ENCODE measurements at places on chromosomes 2 and 18.
A peak's percentile ranks its signal among the peaks of the same experiment; 100 is the strongest.

DNA sequence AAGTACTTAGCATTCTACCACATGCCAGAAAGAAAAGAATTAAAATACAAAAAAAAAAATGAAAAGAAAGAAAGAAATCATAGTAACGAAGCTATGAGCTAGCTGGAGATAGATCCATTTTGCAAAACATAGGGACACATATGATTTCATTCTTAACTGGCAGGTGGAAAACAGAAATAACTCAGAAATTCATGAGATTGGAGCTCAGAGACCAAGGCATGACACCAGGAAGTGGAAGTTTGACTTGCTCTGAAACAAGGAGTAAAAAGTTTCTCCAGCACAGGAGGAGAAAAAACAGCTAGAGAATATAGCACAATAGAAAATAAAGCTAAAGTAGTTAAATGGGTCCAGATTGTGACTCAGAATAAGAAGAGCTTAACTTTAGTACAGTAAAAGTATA, 278.1 kb downstream of the ZEB2 start:
- DNase-seq: no peak

DNA sequence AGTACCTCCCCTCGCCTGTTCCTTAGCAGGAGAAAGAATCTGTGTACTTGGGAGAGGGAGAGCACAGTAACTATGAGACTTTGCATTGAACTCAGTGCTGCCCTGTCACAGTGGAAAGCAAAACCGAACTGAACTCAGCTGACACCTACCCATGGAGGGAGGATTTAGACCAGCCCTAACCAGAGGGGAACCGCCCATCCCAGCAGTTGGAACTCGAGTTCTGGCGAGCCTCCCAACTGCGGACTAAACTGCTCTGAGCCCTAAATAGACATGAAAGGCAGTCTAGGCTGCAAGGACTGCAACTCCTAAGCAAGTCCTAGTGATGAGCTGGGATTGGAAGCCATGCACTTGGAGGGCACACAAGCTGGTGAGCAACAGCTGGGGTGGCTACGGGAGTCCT, 110.4 kb downstream of the GRB14 start:
- DNase-seq: no peak

- no peak for DNase-seq
Measured at GRCh38 chr2:1024981-1025380, 74.3 kb downstream of the SNTG2 start.

DNA sequence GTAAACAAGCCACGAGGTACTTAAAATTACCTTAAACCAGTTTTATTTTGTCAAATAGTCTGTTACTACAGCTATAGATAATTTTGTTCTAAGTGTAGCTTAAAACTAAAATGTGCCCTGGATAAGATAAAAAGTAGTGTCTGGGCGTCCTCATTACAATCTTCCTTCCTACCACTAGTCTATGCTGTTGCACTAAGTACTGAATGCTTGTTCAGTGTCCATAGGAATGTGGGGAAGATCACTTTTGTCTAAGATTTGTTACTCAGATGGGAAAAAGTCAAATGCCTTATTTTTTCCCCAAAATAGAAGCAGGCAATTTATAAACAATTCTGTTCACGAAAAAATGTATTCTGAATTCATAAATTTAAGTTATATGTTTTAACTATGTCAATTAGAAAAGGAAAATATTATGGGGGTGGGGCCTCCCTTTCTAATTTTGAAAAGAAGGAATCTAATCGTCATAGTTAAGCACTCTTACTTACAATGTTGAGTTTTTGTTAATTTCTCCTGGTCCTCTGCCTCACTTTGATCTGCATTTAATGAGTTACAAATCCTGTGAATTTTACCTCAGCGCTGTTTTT, 140.4 kb upstream of the VRK2 start:
- no peak for DNase-seq

DNA sequence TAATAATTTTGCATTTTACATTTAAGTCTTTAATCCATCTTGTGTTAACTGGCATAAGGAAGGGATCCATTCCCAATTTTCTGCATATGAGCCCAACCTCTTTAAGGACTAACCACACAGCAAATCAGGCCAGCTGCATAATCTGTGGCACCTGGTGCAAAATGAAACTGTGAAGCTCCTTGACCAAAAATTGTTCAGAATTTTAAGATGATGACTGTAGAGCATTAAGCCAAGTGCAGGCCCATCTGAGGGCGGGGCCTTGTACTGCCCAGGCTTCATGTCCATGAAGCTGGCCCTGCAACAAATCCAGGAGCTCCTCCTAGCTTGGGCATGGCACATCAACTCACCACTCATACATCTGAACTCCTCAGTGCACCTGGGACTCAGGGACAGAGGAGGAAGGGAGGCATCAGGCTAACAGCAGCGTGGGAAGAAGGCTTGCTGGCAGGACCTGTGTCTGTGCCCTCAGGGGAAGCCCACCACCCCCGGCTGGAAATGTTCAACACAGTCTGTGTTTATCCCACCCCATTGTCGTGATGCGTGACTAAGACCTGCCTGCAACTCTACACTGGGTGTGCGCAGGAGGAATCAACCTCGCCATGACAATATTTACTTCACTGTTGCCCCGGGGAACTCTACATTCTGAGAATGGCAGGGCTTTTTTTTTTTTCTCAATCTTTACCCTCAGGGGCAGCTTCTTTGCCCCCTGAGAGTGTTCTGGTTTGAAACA, 128.9 kb upstream of the SIX2 start:
- DNase-seq: no peak

GRCh38 chr2:160221391-160222276, 21.6 kb upstream of the ITGB6 start:
- no peak for DNase-seq

- no peak for DNase-seq
Measured at GRCh38 chr2:29816651-29817050, 104.7 kb downstream of the ALK start.

DNA sequence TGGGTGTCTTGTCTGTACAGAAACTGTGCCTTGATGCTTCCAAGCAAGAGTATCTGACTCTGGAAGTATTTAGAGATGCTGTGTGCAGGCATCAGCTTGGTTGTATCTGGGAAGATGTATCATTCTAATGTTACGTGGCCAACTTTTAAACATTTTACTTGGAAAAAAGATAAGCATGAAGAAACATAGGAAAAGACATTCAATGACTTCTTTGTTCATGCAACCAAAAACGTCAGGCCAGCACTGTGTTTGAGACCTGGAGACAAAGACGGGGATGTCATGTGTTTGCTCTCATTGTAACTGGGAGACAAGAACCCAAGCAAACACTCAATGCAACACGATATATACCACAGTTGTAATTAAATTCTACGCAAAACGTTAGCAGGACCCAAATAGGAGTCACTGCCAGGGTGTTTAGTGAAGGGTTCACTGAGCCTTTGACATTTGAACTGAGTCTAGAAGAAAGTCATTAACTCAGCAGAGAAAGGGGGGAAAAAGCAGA, 8.9 kb upstream of the SESTD1 start:
- DNase-seq: no peak

DNA sequence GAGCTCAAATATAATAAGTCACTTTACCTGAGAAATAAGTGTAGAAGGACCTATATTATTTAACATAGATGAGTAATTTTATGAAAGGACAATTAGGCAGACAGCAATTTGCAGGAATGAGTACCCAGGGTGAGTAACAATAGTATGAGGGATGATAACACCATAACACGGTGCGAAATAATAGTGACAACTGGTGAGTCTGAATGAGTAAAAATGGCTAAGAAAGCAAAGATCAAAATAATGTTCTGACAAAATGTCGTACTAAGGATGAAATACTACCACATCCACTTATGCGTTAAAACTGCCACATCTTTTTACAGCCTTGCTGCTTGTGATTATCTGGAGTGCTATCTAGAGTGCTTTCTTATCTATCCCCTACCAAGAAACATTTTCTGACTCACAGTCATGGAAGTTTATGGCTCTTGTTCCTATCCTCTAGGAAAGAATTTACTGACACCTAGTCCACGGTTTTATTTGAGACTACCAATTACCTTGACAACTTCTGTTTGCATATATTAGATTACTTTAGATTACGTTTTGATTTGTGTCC, 929.7 kb downstream of the LRP1B start:
- no peak for DNase-seq

DNA sequence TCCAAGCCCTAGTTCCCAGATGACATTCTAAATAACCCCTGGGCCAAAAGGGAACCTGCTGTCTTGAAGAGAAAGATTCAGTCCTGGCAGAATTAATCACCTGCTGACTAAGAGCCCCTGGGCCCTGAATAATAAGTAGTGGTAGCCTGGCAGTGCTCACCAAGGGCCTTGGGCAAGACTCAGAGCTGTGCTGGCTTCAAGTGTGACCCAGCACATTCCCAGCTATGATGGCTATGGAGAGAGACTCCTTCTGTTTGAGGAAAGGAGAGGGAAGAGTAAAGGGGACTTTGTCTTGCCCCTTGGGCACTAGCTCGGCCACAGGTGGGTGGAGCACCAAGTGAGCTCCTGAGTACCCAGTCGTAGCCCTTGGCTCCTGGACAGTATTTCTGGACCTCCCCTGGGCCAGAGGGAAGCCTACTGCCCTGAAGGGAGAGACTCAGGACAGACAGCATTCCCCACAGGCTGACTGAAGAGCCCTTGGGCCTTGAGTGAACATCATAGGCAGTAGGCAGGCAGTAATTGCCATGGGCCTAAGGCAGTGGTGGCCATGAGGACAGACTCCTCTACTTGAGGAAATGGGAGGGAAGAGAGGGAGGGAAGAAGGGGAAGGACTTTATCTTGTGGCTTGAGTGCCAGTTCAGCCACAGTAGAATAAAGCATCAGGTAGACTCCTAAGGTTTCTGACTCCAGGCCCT, 40.0 kb upstream of the INPP4A start:
- DNase-seq: no peak

DNA sequence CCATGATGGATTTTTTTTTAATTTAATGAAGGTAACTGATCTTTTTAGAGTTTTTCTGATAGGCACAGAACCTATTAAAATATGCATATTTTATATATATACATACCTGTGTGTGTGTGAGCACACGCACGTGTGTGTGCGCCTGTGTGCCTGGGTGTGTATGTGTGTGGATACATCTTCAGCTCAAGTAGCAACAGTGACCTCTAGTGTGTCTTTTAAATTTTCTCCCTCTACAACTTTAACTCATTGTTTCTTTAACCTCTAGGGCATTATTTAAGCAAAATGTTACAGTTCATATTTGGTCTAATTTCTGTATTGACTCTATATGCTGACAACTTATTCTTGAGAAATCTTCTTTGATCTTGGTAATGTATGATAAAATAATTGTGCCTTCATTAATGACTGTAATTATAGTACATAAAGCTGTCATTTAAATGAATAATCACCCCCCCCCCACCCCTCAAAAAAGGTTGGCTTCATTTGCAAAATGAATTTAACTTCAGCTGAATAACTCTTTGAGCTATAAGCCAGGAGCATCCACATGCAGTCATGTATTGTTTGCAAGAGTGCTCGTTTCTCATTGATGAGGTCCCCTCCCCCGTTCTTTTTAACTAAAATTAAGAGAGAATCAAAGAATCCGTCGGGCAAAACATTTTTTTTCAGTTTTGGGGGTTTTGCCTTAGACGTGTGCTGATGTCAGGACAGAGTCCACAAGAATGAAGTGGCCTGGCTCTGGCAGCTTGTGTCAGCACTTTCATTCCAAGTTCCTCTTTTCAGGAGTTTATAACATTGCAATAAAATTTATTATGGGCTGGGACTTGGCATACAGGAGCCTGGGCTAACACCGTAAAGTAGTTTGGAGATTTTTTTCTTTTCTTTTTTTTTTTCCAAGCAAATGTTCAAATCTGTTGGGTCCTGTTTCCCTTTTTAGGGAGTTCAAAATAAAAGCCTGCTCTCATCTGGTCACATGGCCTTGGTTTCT, 80.0 kb downstream of the ETAA1 start:
- peak; percentile 51 for DNase-seq

DNA sequence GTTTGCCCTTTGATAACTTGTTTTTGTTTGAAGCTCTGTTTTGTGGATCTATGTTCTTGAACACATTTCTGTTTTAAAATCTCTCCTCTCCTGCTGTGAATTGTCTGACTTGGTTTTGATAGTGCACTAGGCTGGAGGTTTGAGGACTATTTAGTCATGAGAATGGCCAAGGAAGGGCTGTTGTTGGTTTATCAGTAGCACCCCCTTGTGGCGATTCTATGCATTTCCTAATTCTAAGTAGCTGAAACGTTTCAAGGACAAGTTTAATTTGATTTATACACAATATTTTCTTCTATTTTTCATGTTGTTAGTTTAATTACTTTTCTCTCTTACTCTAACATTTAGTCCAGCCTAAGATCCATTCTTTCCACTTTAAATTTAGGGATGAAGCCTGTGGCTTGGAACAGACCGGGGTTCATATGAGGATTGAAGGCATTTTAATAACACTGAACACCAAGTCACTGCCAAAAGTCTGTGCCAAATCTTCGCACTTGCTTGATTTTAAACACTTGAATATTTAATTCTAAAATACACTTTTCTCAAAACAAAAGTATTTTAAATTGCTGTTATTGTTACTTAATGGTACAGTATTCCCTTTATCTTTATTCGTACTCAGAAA, 166.0 kb downstream of the SOCS6 start:
- peak; percentile 28 for DNase-seq

GRCh38 chr2:232770207-232770606, 6.2 kb downstream of the KCNJ13 start:
- no peak for DNase-seq

Data from right lung (tissue), 10 donors.